Fibroblast of skin of abdomen (primary cell): ENCODE measurements at places on chromosomes 2 and 18.
A peak's percentile ranks its signal among the peaks of the same experiment; 100 is the strongest.

- no peak for DNase-seq
Measured at GRCh38 chr18:8662560-8663255, 42.6 kb upstream of the MTCL1 start.

DNA sequence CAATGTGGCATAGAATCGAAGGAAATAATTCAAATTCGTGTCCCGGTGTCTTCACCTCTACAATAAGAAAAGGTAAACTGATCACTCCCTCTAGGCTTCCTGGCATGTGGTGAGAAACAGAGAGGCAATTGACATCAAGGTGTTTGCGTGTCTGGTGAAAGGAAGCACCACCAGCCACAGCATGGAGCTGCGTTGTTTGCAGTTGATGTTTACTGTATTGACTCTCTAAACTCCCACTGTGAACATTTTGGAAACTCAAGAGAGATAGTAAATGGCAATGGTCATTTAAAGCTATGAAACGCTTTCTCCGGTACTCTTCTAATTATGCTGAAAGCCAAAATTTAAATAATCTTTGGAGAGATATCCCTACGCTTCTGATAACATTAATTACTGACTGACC is 82.6 kb downstream of the SETBP1 start:
- no peak for DNase-seq

DNA sequence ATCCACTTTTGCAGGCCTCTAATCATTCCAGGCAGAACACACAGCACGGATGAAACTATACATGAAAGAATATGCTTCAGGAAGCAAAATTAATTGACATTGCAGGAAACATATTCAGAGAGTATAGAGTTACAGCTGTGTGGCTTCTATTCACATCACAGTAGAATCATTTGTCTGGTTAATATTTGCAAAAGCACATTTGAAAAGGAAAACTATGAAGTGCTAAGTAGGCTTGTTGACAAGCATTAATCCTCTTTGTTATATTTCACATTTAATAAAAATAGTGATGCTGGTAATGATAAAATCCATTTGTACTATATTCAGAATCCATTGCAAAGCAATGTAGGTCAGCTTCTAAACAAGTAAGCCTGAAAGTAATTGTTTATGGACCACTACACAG is 32.2 kb upstream of the PIK3C3 start:
- no peak for DNase-seq

DNA sequence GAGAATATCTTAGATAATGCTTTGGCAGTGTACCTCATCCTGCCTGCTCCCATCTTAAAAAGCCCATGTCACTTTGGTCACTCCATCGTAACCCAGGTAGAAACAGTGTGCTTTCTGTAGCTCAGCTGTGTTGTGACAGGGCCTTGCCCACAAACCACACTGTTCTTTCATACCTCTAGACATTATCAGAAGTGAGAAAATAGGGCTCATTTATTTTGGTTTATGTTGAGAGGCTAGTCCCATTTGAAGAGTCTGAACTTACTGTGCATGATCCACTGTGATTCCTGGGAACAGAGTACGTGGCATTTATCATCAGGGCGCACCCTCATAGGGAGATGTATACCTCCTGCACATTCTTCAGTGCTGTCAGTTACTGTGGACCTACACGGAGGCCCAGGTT is 69.7 kb downstream of the FEZ2 start:
- no peak for DNase-seq

DNA sequence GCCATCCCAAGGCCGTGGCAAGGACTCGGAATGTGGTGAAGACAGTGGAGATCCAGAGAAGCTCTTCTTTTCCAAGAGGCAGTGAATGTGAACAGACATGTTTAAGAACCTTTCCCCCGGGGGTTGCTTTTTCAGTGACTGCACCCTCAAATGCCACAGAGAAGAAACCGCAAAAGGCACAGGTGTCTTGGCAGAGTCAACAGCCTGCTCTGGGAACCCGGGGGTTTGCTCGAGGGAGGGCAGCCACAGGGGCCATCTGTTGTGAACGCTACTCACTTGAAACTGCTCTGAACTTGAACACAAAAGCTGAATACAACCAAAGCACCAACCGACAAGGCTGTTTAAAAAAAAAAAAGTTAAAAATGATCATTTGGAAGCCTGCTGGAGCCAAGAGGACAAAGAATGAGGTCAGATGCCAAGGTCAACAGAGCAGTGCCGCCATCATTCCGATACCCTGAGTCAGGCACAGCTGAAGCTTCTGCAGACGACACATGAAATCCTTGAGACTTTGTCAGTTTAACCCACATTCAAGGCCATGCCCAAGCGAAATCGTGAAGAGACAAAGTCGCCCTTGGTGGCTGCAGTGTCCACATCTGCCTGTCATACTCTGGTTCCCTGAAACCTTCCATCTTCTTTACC is 47.4 kb downstream of the PSMG2 start:
- peak; percentile 18 for DNase-seq

GRCh38 chr2:219221957-219222518 is 3.3 kb upstream of the ABCB6 start:
- DNase-seq = no peak

DNA sequence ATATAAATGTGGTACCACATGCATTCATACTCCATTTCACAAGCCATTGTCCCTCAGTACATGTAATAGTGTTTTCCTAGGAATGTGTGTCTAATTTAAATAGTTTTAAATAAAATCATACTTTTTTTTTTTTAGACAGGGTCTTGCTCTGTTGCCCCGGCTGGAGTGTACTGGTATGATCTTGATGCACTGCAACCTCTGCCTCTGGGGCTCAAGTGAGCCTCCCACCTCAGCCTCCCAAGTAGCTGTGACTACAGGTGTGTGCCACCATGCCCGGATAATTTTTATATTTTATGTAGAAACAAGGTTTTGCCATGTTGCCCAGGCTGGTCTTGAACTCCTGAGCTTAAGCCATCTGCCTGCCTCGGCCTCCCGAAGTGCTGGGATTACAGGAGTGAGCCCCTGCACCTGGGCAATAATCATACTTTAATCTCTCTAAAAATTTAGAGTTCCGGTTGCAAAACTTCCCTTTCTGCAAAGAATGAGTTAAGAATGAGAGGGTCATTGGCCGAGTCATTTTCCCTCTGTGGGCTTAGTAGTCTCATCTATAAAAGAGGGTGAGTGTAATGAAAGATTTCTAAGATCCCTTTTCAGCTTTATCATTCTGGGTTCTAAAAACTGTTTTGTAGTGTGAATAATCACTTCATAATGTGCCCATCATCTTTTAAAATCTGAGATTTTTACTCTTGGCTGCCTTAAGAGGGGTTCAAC is 116.0 kb upstream of the PELI1 start:
- no peak for DNase-seq

DNA sequence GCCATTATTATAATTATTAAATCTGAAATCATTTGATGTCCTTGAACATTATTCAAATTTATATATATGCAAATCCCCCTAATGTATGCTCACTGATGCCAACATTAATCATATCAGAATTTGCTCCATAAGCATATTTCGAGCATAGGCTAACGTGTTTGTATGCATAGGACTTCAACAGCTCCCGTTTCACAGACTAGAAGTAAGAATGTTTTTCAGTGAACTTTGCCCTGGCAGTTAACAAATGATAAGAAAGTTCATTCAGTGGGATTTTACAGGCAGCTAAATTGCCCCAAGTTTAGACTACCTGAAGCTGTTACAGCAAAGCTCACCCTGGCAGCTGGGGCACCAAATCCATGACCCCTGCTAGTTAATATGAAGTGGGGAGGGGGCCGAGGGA is 272.0 kb downstream of the LNPK start:
- DNase-seq = no peak

DNA sequence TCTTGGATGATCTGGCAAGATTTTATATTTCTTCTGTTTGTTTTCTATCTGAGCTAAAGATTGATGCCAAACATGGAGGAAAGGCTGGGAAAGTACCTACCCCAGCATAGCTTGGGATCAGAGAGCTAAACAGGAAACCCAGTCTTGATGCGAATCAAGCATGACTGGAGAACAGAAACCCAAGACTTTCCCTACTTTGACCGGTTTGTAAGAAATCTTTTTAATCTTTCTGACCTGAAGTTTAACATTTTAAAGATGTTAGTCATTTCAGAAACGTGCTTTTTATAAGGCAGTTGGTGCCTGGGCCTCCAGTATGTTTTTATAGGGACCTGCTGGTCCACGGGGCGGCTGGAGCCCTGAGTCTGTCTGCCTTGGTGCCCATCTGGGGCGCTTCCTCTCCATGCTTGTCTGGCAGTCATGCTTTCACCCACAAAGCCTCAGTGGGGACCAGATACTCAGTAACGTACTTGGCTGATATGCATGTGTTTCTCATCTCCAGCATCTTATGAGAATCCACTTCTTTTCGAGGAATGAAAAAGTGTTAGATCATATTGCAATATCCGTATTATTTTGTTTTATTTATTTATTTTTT is 266.5 kb downstream of the PTGR3 start:
- DNase-seq = no peak

- DNase-seq = peak; percentile 96
Measured at GRCh38 chr2:235050980-235051351, 99.1 kb downstream of the SH3BP4 start.

- DNase-seq = no peak
Measured at GRCh38 chr2:102224824-102225739, 38.3 kb downstream of the IL1RL2 start.

DNA sequence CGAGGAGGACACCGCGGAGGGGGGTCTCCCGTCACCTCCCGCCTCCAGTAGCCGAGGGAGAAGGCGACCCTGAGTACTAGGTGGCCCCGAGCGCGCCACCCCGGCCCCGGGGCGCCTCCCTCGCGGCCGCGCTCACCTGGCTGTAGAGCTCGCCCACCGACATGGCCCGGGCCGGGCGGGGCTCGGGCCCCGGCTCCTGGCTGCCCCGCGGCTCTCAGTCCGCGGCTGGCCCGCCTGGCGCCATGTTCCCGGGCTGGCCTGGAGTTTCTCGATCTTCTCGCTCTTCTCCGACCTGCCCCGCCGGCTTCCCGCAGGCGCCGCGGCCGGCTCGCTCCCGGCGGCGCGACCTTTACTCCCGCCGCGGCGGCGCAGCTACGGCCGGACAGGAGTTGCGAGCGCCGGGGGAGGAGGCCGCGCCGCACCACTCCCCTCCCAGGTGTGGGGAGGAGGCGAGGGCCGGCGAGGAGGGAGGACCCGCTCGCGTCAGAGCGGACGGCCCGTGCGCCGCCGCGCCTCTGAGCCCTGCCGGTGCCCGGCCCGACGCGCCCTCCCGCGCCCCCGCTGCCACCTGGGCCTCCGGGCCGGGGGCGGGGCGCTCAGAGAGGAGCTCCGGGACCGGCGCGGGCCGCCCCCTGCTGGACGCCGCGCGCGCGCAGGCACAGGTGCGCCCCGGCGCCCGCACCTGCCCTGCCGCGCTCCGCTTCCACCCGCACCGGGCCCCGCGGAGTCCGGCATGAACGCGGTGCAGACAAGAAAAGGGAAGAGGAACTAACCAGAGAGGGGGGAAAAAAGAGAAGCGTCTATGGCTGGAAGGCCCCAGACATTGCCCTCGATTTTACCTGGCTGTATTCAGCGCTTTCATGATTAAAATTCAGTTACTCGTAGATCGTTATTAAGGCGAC is at the start of gene MYO5B:
MYO5B (minus strand) TSS at position 517 of the 902 bp plus-strand sequence; CDS start at position 163, 354 bp downstream.
- DNase-seq = no peak

DNA sequence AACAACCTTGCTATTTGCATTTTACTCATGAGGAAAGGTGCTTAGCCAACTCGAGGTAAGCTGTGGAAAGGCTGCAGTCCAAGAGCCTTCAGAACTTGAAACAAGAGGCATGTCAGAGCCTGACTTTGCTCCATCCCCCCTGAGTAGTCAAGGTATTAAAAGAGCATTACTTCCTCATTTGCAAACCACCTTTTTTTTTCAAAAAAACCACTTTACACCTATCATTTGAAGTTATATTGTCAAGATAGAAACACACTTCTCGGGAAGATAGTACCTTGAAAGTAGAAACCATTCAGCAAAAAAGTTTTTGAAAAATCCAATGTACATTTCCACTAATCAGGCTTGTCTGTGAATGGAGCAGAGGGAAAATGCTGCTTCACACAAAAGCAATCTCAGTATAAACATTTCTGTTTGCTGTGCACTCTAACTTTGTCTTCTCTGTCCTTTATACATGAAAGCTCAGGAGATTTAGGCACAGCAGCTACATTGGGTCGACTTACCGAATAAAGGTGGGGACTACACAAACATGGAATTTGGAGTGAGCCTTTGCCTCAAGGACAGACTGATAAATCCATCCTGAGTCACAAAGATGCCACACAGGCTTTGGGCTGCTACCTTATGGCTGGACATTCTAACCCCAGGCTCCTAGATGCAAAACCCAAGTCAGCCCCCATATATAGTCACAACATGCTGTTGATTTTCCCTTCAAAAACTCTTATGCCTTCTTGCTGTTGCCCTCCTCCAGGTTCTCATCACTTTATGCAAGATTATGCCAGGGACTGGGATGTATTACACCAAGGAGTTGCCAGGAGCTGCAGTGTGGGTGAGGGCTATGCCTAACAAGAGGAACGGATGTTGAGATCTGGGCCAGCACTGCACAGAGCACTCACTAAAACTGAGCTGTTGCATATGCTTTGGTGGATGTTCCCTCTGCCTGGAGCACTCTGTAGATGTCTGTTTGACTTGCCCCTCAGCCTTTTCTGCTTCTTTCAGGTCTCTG is 41.4 kb upstream of the EML4 start:
- no peak for DNase-seq
